ENCODE measurements at places on chromosomes 13 and 19.
A peak's percentile ranks its signal among the peaks of the same experiment; 100 is the strongest.

GRCh38 chr19:57903618-57904184, 12.7 kb downstream of the ZNF417 start:
- no peak for DNase-seq

DNA sequence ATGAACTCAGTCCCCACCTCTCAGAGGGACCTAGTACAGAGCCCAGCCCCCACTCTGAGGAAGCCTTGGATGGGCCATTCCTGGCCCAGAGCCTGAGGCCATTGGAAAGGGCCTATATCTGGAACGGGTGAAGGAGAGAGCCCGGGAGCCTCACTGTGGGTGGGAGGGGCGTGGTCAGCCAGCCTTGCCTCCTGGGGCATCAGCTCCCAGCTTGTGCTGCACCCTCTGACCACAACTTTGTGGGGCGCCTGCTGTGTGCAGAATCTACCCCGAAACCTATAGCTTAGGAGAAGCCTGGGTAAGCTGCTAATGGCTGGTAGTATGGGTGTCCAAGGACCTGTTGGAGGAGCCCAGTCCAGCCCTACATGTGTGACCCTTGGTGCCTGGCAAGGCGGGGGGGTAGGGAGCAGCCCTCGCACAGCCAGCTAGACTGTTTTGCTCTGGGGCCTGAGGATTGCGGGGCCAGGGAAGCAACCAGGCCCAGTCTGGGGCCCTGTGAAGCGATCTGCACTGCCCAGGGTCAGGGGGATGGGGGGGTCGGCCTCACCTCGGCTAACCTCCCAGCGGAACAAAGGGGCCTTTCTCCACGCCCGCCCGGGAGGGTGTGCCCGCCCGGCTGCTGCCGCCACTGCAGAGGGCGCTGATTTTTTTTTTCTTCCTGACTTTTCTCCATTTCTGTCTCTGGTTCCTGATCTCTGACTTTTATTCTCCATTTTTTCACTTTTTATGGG, 42.3 kb downstream of the LYL1 start:
- DNase-seq, result no peak

GRCh38 chr19:45211751-45212381, 33.3 kb downstream of the BLOC1S3 start:
- no peak for DNase-seq

GRCh38 chr19:23101241-23101640, 15.6 kb upstream of the ZNF730 start:
- DNase-seq, result no peak

DNA sequence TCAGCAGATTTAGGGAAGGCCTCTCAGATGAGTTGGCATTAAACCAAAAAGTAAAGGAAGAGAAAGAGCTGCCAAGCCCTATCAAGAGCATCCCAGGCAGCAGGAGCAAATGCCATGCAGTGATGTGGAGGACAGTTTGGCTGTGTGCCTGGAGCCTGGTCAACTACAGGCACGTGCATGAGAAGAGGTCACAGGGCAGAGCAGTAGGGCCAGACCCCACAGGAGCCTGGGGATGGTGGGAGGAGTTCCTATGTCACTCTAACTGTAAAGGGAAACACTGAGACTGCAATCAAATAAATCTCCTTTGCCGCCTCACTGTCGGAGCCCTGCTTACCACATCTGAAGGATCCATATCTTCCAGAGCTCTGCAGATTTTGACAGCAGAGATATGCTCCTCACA, 240.5 kb downstream of the ENOX1 start:
- DNase-seq, result no peak

GRCh38 chr13:57624565-57625435, 6.7 kb upstream of the PCDH17 start:
- no peak for DNase-seq

DNA sequence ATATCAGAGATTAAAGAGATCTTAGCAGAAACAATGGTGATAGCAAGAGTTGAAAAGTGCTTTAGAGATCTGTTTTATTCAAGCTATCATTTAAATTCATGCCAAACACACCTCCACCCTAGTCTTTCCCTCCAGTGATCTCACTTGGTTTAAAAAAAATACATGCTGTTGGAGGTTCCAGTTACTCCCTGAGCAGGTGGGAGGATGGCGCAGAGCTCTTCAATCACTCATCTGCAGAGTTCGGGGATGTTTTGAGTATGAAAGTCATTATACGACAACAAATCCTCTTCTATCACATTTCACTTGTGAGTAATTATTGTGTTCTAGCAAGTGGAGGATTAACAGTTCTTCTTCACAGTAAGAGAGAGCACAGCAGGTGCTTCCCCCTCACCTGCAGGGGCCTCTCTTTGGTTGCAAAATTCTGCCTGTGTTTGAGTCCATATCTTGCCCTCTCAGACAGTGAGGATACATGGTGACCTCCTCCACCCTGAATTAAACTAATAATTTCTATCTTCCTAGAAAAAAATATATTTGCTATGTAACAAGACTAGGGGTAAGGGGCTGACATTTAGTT, 376.7 kb downstream of the LIG4 start:
- no peak for DNase-seq

GRCh38 chr13:78431328-78431727, 172.0 kb downstream of the POU4F1 start:
- DNase-seq, result no peak

DNA sequence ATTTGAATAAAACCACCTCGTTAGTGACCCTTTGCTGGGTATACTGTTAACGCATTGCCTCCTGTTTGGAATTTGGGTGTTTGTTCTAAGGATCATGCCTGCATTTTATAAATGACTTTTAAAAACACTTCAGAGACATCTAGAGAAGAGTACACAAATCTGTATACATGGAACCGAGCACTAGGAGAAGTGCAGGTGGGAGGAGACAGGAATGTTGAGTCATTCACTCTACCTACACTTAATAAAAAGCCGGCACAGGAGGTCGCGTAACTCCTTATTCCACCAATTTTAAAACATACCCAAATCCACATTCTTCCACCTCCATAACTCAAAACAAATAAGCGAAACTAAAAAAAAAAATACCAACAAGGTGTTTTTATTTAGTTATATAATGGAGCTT, 48.6 kb downstream of the FGF9 start:
- DNase-seq, result no peak

DNA sequence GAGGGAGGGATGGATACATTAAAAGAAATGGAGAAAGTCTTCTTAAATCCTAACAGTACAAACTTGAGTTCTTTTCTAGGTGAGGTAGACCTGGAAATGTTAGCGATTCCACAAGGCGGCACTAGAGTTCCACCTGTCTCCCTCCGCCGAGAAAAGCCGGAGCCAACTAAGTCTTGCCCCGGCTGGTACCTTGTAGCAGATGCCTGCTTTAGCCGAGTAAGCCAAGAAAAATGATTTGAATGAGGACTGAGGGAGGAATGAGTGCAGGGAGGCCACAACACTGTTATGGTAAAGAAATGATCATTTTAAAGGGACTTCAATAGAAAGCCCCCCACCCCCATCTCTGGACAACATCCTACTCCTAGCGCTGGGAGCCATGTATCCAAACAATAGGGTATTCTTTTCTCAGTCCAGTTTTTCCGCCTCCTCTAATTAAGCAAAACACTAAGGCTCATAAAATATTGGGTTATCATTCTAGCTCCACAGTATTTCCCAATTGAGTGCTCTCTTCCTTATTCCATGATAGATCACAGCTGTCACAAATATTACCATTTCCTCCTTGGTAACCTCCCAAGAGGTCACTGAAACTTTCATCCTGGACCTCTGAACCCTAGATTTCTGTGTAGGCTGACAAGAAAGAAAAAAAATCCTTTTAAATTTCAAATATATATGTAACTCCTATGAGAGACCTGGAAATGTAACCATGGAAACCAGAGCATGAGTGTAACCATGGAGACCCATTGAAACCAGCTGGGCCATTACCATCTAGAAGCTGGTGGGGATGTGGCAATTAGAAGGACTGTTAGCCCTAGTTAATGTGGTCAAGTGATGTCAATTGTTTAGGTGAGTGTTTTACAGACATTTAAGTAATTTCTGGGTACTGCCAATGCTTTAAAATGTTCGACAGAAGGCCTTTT, 58.3 kb downstream of the GPALPP1 start:
- DNase-seq, result peak; percentile 86

DNA sequence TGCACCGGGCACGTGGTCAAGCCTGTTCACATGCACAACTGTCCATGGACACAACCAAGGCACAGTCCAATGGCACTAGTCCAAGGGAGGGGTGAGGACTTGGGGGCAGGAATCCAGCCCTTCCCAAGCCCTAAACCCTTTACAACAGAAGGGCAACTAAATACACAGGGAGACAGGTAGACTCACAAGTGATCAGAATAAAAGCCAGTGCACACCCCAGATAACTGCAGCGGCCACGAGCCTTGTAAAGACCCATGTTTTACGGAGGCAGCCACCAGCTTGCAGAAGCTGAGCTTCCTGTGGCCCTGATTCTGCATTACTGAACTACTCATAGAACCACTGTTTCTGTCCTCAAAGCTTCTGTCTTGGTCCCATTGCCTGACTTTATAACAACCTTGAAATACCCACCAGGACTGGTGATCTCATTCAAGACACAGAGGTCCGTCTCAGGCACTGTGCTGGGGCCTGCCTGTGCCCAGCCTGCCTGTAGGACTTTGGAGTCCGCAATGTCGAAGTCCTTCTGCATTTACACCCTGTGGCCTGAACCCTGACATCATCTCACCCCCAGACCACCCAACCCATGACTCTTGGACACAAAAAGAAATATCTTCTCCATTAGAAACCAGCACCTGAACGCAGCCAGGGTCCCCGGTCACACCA, 181.2 kb downstream of the COL4A1 start:
- no peak for DNase-seq

DNA sequence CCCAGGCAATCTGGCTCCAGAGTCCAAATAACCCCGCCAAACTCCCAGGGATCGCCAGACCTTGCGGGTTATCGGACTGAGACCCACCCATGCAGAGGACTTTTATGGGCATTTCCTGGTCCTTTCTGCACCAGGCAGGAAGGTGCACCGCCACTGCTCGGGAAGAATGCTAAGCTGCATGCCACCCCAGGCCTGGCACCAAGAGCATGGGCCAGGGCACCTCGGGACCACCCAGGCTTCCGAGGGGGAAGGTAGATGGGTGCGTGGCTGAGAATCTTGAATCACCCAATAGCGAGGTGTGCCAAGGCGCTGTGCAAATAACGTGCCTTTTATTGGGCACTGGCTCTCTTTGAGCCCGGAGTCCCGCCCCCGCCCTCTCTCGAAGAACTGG, 422 bp upstream of the ZNF575 start:
- no peak for DNase-seq

GRCh38 chr13:27004326-27004725, 167.3 kb downstream of the USP12 start:
- no peak for DNase-seq

GRCh38 chr19:40549007-40549708, 27.5 kb upstream of the SHKBP1 start:
- peak; percentile 87 for DNase-seq

DNA sequence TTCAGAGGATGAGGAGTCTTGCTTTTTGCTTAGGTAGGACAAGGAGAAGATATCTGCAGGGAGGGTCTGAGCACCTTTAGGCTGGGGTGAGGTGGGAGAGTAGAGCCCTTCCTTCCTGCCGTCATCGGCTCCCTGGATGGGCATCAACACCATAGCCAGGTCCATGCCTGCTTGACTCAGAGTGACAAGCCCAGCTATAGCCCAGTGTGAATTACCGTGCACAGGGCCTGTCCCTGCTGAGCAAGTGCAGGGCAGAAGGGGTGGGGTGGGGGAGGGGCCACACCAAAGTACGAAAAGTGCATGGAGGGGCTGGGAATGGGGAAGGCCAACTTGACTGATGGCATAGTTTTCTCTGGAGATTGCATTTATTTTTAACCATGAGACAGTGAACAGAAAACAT, 30.3 kb upstream of the RNF113B start:
- no peak for DNase-seq

DNA sequence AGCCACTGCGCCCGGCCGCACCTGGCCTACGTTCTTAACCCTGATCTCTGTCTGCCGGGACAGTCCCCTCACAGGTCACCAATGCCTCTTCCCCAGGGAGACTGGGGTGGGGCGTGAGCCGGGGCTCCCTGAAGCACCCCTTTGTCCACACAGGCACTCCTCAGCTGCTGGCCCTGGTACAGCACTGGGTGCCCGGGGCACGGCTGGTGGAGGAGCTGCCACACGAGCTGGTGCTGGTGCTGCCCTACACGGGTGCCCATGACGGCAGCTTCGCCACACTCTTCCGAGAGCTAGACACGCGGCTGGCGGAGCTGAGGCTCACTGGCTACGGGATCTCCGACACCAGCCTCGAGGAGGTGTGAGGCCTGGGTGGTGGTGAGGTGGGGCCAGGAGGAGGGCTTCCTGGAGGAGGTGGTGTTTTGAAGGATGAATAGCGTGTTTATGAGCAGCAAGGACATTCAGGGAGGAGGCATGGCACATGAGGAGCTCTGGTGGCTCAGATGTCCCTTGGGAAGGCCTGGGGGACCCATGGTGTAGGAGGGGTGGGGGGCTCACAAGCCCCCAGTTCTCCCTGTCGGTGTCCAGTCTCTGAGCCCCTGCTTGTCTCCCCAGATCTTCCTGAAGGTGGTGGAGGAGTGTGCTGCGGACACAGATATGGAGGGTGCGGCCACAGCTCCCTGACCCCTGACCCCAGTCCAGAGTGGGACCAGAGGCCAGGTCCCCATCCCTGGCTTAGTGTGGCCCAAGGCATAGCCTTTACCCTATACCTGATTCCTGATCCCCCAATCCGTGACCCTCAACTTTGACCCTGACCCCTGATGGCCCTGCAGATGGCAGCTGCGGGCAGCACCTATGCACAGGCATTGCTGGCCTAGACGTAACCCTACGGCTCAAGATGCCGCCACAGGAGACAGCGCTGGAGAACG, 13.5 kb upstream of the ARHGAP45 start:
- DNase-seq, result no peak

DNA sequence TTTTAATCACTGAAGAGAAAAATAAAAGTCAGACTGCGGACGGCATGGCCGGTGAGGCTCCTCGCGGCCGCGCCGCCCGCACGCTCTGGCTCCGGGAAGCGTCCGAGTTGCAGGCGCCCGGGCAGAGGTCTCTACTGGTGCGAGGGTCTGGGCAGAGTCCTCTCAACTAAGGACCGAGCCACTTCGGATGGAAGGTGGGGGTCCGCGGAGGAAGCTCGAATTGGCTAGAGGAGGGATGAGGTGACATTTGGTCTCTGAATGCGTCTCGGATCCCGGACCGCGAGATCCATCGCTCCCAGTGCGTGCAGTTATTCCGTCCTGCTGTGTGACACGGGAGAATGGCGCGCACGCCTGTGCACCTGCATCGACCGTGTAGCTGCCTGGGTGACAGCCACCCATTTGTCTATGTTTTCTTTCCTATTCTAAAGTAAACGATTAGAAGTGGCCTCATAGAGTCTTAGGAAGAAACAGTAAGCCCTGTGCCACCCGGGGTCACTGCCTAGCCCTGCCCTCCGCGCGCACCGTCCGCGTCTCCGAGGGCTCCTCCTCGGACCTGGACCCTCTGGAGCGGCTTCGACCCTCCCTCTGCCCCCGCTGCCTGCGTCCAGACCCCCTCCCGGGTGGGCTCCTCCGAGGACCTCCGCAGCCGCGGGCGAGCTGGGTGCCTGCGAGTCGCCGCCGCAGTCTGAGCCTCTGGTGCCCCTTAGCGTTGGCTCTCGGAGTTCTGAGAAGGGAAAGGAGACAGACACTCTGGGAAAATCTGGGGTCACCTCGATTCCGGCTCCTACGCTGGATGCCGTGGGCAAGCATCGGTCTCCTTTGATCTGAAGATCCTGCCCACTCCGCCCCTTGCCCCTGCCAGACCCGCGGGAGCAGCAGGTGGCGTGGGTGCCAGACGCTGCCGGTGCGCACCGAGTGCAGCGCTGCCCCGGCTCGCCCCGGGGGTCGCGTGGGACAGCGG, 347.4 kb downstream of the LIG4 start:
- DNase-seq, result peak; percentile 57

- DNase-seq, result peak; percentile 55
Observed at GRCh38 chr19:56217039-56217949, 15.2 kb downstream of the ZSCAN5C start.

Data from activated CD8-positive, alpha-beta memory T cell treated with anti-CD3 and anti-CD28 coated beads for 24 hours (primary cell).